Lower lobe of right lung (tissue), 2 donors: ENCODE measurements at places on chromosomes 13 and 19. TPM values are rescaled to one million over a fixed set of nuclear protein-coding genes. Genes with fewer than 3 reads are reported as not detected.
A peak's percentile ranks its signal among the peaks of the same experiment; 100 is the strongest.

DNA sequence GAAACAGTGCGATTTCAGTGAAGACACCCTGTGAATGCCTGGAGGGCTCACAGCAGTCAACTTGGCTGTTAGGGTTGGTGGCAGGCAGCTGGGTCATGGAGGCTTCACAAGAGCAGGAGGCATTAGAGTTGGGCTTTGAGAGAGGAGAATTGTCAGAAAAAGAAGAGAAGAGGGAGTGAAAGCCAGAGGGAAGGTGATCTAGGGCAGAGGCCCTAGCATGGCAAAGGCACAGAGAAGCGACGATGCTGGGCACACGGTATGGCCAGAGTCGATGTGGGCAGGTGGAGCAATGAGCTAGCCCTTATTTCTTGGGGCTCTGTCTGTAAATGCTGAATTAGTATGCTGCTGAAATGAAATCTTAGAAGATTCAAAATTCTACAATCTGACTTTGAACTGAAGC lies 52.6 kb upstream of the OLFM4 start:
- peaks cover 10% of the 10 kb centered on the region for H3K27me3 ChIP-seq
- no peak for DNase-seq
- no peaks in the 10 kb centered on the region for H3K4me1 ChIP-seq
- H3K4me3 ChIP-seq: no peak overlapping the region
- no peaks in the 10 kb centered on the region for H3K36me3 ChIP-seq

GRCh38 chr13:36421447-36421846 lies 10.8 kb upstream of the CCNA1 start:
- no peaks in the 10 kb centered on the region for H3K27me3 ChIP-seq
- no peak overlapping the region for H3K4me3 ChIP-seq
- H3K27ac ChIP-seq: no peak overlapping the region
- no peak for DNase-seq
- no peaks in the 10 kb centered on the region for H3K36me3 ChIP-seq

DNA sequence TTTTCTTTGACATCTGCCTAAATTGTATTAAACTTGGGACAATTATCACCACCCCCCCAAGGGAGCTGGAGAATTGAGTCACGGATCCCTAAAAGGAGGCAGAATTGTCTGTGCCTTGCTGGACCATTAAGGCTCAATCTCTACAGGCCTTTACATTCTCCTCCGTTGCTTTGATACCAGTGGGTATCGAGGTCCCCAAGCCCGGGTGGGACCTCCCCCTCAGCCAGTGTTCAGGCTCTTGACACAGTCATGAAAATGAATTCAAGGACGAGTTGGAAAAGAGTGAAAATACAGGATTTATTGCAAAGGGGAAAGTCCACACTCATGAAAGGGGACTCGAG lies 5.6 kb downstream of the PPP1R15A start:
- no peak overlapping the region for H3K4me3 ChIP-seq
- no peak for DNase-seq
- H3K27me3 ChIP-seq: no peaks in the 10 kb centered on the region
- peaks cover 71% of the 10 kb centered on the region for H3K4me1 ChIP-seq
- peaks cover 59% of the 10 kb centered on the region for H3K36me3 ChIP-seq

DNA sequence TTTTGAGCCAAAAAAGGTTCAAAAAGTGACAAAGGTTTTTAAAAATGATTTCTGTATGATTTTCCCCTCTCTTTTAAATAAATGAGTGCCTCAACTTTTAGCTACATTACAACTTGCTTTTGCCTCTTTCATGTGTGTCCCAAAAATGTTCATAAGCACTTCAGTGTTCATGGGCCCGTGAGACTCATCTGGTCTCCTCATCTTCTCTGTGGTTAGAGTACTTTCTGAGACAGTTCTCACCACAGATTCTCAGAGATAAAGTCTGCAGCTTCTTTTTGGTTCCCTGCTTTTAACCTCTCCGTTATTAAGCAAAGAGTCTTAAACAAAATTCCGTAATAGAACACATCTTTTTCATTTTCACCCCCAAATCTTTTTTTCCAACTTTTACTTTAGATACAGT lies 156.9 kb downstream of the DLEU7 start:
- H3K4me1 ChIP-seq: peaks cover 26% of the 10 kb centered on the region
- no peak overlapping the region for H3K4me3 ChIP-seq
- H3K36me3 ChIP-seq: no peaks in the 10 kb centered on the region
- no peak for DNase-seq
- H3K27ac ChIP-seq: peak overlapping the region; percentile 1
- no peaks in the 10 kb centered on the region for H3K27me3 ChIP-seq

DNA sequence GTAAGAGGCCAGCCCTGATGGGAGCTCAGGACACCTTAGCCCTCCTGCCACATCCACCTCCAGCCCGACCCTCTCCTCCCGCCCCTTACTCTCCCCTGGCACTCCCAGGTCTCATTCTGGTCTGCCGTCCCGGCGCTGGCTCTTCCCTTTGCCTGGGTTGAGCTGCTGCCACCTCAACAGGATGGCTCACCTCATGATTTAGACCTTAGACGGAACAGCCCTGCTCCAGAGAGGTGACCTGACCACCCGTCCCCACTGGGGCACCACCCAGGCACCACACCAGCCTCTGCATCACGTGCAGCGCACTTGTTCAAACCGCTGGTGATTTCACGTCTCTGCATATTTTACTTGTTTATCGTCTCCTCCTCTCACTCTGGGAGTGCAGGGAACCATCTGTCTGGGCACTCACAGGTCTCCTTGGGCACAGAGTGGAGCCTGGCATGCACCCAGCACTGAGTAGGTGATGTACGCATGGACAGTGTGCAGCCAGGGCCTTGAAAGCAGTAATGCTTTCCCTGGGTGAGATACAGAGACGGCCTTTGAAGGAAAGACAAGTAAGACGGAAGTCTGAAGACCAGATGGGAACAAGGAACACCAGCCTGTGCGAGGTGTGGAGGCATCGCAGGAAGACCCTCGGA lies 183.1 kb downstream of the KATNAL1 start:
- no peak overlapping the region for H3K27ac ChIP-seq
- H3K36me3 ChIP-seq: no peaks in the 10 kb centered on the region
- no peak for DNase-seq
- no peaks in the 10 kb centered on the region for H3K27me3 ChIP-seq
- H3K4me3 ChIP-seq: no peak overlapping the region

The FBXO17 gene
- total RNA-seq: 10.5 TPM

The SYNGR4 gene
- not detected for total RNA-seq

GRCh38 chr19:17706750-17707181 lies 12.5 kb upstream of the MAP1S start:
- H3K4me3 ChIP-seq: no peak overlapping the region
- no peaks in the 10 kb centered on the region for H3K4me1 ChIP-seq
- DNase-seq: no peak

DNA sequence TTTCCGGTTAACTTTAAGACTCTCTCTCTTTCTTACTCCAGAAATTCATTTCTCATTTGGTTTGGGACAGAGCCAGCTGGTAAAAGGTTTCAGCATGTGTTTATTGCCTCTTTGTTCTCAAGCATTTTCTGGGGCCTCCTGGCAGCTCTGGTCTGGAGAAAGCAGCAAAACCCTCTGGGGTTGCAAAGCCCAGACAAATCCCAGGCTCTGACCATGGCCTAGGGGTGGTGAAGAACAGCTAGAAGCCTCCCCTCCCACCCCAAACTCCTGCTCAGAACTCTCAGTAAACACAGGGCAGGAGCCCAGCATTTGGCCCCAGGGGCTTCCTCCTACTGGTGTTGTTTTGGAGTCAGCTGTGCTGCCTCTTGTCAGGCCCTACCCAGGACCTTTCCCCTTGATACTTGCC lies 124.2 kb upstream of the SERP2 start:
- H3K36me3 ChIP-seq: no peaks in the 10 kb centered on the region
- H3K4me1 ChIP-seq: peaks cover 8% of the 10 kb centered on the region
- no peaks in the 10 kb centered on the region for H3K27me3 ChIP-seq
- H3K27ac ChIP-seq: peak overlapping the region; percentile 47

The PTOV1 gene
- total RNA-seq: 124 TPM
